ENCODE measurements at places on chromosomes 3 and 15.

- no peaks in the 10 kb centered on the region for H3K27me3 ChIP-seq
- no peak overlapping the region for H3K27ac ChIP-seq
- no peak for DNase-seq
- no peaks in the 10 kb centered on the region for H3K36me3 ChIP-seq
- H3K4me3 ChIP-seq, result no peak overlapping the region
Measured at GRCh38 chr15:39873978-39874377, 46.1 kb downstream of the GPR176 start.

GRCh38 chr3:178436773-178437172 is 99.5 kb upstream of the KCNMB2 start:
- DNase-seq, result peak; percentile 44
- H3K36me3 ChIP-seq, result no peaks in the 10 kb centered on the region
- H3K4me1 ChIP-seq, result no peaks in the 10 kb centered on the region
- H3K27ac ChIP-seq, result no peak overlapping the region
- no peaks in the 10 kb centered on the region for H3K27me3 ChIP-seq
- H3K4me3 ChIP-seq, result no peak overlapping the region

DNA sequence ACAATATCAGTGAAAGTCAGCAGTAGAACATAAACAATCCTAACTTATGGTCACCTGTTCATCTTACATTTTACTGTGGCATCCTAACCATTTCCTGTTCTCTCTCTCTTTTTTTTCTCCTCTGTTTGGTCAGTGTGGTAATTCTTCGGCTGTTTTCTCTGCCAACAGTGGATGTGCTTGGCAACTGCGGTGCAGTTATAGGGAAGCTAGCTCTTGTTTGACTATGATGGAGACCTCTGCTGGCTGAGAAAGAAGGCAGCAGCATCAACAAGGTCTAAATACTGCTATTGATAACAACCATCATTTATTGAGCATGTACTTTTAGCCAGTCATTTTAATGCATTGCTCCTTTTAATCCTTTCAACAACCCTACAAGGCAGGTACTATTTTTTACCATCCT is 723 bp upstream of the DRD3 start:
- H3K4me3 ChIP-seq, result no peak overlapping the region
- H3K27me3 ChIP-seq, result peaks cover 12% of the 10 kb centered on the region
- no peaks in the 10 kb centered on the region for H3K36me3 ChIP-seq
- H3K4me1 ChIP-seq, result no peaks in the 10 kb centered on the region

DNA sequence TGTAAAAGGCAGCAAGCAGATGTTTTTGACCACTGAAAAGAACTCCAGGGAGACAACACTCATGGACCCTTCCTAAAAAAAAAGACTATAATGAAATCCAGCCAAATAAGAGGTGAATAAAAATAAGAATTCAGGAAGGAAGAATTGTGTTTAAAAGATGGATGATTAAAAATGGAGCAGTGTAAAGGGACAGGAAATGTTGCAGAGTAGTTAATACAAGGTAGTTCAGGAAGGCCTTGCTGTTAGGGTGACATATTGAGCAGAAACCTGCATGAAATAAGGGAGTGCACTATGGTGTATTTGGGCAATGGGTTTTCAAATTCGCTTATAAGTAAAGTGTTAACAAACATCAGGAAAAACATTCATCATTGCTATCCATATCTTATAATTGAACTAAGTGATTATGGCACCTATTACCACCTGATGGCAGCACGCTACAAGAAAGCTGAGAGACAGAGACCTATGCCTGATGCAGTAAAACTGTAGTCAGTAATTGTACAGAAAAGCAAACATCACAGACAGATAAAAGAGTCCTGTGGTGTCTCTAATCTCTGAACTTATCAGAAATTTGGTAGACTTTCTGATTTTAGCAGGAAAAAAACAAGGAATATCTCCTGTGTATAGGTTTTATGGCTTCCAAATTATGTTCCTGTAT is 5.8 kb upstream of the DBR1 start:
- H3K4me1 ChIP-seq, result no peaks in the 10 kb centered on the region
- DNase-seq, result peak; percentile 50
- H3K27ac ChIP-seq, result no peak overlapping the region
- H3K27me3 ChIP-seq, result peaks cover 13% of the 10 kb centered on the region
- H3K4me3 ChIP-seq, result no peak overlapping the region

GRCh38 chr3:9316881-9317361 is 45.9 kb upstream of the THUMPD3 start:
- no peak overlapping the region for H3K4me3 ChIP-seq
- H3K27me3 ChIP-seq, result no peaks in the 10 kb centered on the region
- H3K4me1 ChIP-seq, result peaks cover 11% of the 10 kb centered on the region
- peak; percentile 81 for DNase-seq
- H3K36me3 ChIP-seq, result no peaks in the 10 kb centered on the region
- peak overlapping the region; percentile 73 for H3K27ac ChIP-seq

DNA sequence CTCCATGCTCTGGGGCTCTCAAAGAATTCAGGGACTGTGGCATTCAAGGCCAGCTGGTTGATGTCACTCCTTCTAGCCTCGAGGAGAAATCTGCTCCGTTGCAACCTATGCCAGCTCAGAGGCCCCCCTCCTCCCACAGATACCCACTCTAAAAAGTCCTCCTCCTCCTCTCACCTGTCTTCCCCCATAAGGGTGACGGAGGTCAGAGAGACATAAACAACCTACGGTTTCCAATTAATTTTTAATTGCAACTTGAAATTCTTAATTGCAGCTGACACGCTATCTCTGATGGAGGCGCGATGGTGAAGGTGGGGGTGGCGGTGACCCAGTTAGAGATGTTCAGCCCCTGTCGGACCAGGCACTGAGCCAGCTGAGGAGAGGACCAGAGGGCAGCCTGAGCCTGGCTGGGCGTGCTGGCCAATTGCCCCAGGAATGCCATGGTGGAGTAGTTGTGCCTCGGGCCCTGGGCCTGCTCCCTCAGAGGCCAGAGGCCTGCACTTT is 43.2 kb upstream of the INSYN1 start:
- no peak for DNase-seq
- H3K4me1 ChIP-seq, result no peaks in the 10 kb centered on the region
- H3K27ac ChIP-seq, result no peak overlapping the region
- no peaks in the 10 kb centered on the region for H3K36me3 ChIP-seq

DNA sequence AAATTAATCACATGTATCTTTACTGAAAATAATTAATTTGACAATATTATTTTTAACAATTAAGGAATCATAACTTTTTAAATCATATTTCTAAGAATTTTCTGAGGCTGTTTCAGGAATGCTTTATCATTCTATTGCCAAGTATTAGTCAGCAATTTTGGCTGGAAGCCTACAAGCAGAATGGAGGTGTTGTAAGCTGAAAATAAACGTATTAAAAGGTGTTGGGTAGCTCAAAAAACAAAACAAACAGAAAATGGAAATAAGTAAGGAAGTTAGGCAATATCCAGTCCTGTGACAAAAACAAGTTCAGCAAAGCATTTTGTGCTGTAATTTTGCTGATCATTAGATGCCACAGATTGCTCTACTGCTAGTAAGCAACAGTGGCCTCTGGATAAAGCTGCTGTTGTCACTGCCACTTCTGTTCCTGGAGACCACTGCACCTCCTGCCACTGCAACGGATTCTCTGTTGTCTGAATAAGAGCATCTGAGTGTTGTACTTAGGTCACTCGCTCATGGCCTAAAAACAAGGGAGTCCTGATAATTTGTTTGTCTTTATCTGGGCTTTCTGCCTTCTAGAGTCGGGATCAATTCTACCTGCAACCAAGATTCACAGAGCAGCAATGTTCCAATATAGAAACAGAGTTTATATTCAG is 63.5 kb upstream of the SLITRK3 start:
- no peaks in the 10 kb centered on the region for H3K36me3 ChIP-seq
- H3K27me3 ChIP-seq, result no peaks in the 10 kb centered on the region
- H3K27ac ChIP-seq, result no peak overlapping the region
- DNase-seq, result no peak
- no peaks in the 10 kb centered on the region for H3K4me1 ChIP-seq

DNA sequence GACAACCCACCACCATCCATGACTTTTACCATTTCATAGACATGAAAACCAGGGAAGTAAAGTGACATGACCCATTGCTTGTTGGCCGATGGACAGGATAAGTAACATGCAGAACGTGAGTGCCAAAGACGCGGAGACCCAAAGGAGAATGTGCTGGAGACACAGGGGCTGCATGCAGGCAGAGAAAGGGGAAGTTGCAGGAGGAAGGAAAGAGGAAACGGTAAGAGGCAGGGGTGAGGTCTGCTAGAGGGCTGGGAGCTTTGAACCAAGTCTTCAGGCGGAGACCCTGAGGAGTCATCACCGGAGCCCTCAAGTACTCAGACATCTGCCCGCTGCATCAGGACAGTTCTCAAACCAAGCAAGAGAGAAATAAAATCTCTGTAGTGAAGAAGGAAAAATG is 34.9 kb downstream of the MAGEF1 start:
- H3K27ac ChIP-seq, result no peak overlapping the region
- H3K4me3 ChIP-seq, result no peak overlapping the region
- DNase-seq, result no peak
- no peaks in the 10 kb centered on the region for H3K27me3 ChIP-seq
- H3K36me3 ChIP-seq, result no peaks in the 10 kb centered on the region
- no peaks in the 10 kb centered on the region for H3K4me1 ChIP-seq

DNA sequence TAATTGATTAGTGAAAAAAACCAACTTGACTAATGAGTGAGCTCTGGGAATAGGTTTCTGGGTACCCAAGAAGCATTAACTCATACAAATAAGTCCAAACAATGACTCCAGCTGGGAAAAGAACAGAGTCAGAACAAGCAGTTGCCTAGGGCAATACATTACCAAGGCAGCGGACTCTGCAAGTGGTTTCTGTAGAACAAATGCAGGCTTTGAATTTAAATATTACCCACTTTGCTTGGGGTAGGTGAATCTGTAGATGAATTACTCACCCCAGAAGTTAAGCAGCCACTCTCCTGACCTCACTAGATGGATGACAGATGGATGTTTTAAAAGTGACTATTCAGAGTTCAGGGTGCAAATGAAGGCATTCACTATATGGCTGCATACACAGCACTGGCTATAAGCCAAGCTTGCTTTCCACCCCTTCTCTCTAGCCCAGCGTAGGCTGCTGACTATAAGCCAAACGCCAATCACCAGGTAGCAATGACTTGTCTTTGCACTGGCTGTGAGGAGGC is 73.1 kb upstream of the BHLHE40 start:
- peaks cover 3% of the 10 kb centered on the region for H3K27me3 ChIP-seq
- H3K4me3 ChIP-seq, result no peak overlapping the region
- no peak for DNase-seq
- peaks cover 4% of the 10 kb centered on the region for H3K4me1 ChIP-seq

DNA sequence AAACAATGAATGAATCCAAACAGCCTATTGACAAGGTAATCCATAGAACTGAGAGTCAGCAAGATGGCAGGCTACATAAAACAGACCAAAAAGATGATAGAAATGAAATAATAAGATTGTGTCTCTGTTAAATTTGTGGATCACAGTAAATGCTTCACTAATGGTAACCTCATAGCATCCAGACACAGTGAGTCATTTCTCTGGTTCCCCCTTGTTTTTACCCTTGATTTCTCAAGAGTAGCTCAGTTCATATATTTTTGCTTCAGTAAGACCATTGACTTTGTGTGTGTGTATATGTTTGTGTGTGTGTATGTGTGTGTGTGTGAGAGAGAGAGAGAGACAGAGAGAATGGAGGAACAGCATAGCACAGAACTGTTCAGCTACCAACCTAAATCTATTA is 546.9 kb downstream of the RBMS3 start:
- no peak overlapping the region for H3K27ac ChIP-seq
- no peak overlapping the region for H3K4me3 ChIP-seq
- no peak for DNase-seq

- H3K36me3 ChIP-seq, result peaks cover 1% of the 10 kb centered on the region
- no peak overlapping the region for H3K27ac ChIP-seq
- H3K4me1 ChIP-seq, result peaks cover 49% of the 10 kb centered on the region
- DNase-seq, result no peak
- H3K4me3 ChIP-seq, result no peak overlapping the region
Measured at GRCh38 chr15:59223736-59224135, 17.1 kb downstream of the LDHAL6B start.

DNA sequence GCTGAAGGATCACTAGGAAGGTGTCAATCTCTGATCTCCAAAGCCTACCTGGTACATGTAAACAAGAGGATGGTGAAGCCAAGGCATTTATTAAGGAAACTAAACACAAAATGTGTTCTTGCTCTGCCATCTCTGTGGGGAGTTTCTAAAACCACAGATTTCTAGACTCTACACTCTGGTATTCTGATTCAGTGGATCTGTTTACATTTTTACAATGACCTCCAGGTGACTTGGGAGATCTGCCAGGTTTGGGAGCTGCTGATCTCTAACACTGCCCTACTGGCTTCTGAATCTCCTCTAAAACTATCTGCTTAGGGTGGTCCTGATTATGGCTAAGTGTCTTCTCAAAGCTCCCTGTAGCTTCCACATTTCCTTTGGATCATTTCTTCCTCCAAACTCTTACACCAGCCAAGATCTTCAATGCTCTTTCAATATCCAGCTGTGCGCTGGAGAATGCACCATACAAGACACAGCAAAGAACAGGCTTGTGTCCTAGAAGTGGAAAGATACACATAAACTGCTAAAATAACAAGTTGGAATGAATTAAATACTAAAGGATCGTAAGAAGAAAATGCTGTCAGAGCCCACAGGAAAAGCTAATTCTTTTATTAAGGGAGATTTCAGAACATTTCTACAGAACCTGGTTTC is 72.7 kb downstream of the GREM1 start:
- DNase-seq, result no peak
- H3K27ac ChIP-seq, result no peak overlapping the region
- no peaks in the 10 kb centered on the region for H3K36me3 ChIP-seq
- peaks cover 10% of the 10 kb centered on the region for H3K4me1 ChIP-seq
